ENCODE measurements at places on chromosomes 5 and 9. TPM values are rescaled to one million over a fixed set of nuclear protein-coding genes. Genes with fewer than 3 reads are reported as not detected.

PCDHB11 gene
- 9.0 TPM for total RNA-seq

DNAH5 gene
- 3.1 TPM for total RNA-seq

ANKRD55 gene
- not detected for total RNA-seq

CCL28 gene
- total RNA-seq: 3.1 TPM

LECT2 gene
- not detected for total RNA-seq

GADD45G gene
- 22.4 TPM for total RNA-seq

TLN1 gene
- total RNA-seq: 76.8 TPM

- DNase-seq: no peak
- H3K4me3 ChIP-seq: no peak overlapping the region
- H3K27me3 ChIP-seq: no peaks in the 10 kb centered on the region
- no peaks in the 10 kb centered on the region for H3K36me3 ChIP-seq
These were observed 409.7 kb downstream of the IRX1 start for GRCh38 chr5:4005335-4005734.

DNA sequence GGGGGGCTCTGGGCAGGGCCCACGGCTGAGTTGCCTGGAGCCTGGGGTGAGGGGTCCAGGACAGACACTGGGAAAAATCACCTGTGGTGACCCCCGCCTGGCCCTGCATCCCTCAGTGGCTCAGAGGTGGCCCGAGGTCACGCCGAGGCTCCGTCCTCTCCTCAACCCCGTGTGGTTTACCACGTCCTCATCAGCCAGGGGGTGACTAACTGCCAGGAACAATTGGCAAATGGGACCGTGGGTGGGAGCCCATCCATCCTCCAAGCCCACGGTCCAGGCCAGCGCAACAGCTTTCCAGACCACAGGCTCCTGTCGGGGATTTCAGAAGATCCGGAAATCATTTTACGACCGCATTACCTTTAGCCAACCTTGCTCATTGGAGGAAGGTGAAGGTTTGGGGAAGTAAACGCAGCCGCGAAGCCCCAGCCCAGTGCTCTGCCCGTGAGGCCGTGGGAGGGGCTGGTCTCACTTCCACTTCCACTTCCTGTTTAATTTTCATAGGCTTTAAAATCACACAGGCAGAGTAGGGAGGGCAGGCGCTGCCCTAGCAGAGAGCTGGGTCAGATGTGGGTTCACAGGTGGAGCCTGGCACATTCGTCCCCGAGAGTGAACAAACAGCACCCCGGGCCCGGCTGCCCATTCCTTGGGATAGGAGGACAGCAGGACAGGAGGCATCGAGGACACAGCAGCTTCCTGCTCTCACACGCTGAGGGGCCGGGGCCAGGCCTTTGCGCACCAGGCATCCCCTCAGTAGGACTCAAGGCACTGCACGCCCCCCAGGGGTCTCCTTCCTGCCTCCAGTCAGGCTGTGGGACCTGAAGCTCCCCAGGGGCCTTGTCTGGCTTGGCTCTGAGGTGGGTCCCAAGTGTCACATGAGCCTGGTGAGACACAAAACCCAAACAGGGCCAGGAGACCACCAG lies 19.8 kb upstream of the SLC9A3 start:
- H3K27ac ChIP-seq: no peak overlapping the region
- no peaks in the 10 kb centered on the region for H3K27me3 ChIP-seq
- H3K4me3 ChIP-seq: no peak overlapping the region
- no peaks in the 10 kb centered on the region for H3K36me3 ChIP-seq
- no peak for DNase-seq

- no peak overlapping the region for H3K4me3 ChIP-seq
- no peaks in the 10 kb centered on the region for H3K4me1 ChIP-seq
- H3K36me3 ChIP-seq: no peaks in the 10 kb centered on the region
- H3K27ac ChIP-seq: no peak overlapping the region
These were observed 269.6 kb upstream of the DAP start for GRCh38 chr5:11030671-11031070.

GRCh38 chr5:103207653-103208052 lies 50.9 kb upstream of the MACIR start:
- H3K4me1 ChIP-seq: no peaks in the 10 kb centered on the region
- H3K36me3 ChIP-seq: no peaks in the 10 kb centered on the region
- H3K4me3 ChIP-seq: no peak overlapping the region
- no peaks in the 10 kb centered on the region for H3K27me3 ChIP-seq
- DNase-seq: no peak

DNA sequence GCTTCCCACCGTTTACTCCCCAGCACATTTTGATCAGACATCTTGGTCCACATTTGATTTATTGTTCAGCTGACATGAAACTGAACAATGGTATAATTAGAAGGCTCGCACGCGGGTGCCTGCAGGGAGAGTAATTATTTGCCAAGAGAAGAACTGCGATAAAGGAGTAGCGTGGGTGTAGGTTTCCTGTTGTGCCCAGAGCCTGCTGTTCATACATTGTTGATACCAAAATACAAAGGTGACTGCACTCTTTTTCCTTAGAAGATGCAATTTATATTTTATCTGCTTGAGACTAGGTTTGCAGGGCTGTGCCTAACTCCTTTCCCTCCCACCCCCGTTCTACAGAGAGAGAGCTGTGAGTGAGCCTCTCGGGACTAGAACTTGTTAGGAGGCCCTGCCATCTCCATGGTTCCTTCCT lies 241.8 kb upstream of the MSX2 start:
- no peaks in the 10 kb centered on the region for H3K4me1 ChIP-seq
- no peaks in the 10 kb centered on the region for H3K27me3 ChIP-seq
- H3K4me3 ChIP-seq: no peak overlapping the region
- DNase-seq: no peak

DNA sequence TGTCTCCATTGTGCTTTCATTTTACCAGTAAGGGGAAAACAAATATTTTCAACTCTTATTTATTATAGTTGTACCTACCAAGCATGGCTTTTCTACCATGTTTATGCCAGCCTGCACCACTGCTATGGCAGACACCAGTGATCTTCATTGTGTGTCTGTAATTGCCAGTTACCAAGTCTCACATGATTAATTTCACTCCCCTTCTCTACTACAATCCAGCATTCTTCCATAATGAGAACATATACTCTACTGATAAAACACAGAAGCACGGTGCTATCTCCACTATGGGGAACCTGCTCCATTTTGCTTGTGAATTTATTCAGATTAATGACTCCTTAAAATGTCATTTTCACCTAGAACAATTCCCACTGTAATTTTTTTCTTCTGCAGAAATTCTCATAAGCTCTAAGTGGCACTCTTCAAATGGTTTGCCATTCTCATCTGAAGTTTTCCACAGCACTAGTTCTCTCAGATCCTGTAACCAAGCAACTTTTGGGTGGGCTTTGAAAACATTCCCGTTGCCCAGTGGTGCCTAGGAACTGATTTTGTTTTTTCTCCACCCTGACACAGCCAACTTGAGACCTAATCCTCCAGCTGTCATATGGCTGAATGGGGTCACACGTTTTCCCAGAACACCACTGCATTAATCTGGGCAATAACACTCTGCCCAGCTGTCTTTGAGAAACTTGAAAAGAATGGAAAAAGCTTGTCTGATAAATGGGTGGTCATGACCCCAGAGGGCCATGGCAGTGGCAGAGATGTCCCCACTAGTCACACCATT lies 222.7 kb upstream of the RASEF start:
- no peaks in the 10 kb centered on the region for H3K36me3 ChIP-seq
- no peaks in the 10 kb centered on the region for H3K27me3 ChIP-seq
- no peak overlapping the region for H3K4me3 ChIP-seq
- H3K27ac ChIP-seq: no peak overlapping the region
- DNase-seq: no peak
- peaks cover 13% of the 10 kb centered on the region for H3K4me1 ChIP-seq

GRCh38 chr5:128876569-128877382 lies 88.5 kb upstream of the SLC27A6 start:
- H3K36me3 ChIP-seq: no peaks in the 10 kb centered on the region
- H3K4me3 ChIP-seq: no peak overlapping the region

GRCh38 chr5:59061377-59061776 lies 478.5 kb downstream of the RAB3C start:
- H3K27me3 ChIP-seq: no peaks in the 10 kb centered on the region
- DNase-seq: no peak
- H3K4me3 ChIP-seq: no peak overlapping the region
- no peak overlapping the region for H3K27ac ChIP-seq

DNA sequence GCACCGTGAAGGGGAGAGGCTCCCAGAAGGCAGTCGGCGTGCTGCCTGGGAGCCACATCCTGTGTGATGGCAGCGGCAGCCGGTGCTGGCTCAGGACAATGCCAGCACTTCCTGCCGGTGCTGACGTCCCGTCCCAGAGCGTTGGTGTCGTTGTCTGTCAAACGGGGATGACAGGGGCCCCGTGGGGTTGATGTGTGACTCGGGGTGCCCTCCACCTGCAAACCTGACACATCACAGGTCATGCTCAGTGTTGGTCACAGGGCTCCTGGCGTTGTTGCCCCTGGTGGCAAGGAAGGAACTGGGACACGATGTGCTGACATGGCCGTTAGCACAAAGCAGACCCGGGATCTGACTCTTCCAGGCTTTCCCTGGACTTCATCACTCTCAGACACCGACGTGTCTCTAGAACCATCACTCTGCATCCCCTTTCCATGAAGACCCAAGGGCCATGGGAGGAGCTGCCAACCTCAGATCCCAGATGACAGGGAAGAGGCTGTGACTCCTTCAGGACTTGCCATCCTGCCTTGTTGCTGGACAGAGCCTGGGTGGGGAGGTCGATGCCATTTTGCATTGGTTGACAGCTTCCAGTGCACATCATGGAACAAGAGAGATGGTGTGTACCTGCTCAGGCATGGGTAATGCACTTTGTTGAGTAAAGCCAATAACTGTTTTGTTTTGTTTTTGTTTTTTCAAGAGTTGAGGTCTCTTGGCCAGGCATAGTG lies 21.5 kb downstream of the PLPP7 start:
- no peak overlapping the region for H3K4me3 ChIP-seq
- no peaks in the 10 kb centered on the region for H3K4me1 ChIP-seq
- DNase-seq: no peak
- no peaks in the 10 kb centered on the region for H3K27me3 ChIP-seq

DNA sequence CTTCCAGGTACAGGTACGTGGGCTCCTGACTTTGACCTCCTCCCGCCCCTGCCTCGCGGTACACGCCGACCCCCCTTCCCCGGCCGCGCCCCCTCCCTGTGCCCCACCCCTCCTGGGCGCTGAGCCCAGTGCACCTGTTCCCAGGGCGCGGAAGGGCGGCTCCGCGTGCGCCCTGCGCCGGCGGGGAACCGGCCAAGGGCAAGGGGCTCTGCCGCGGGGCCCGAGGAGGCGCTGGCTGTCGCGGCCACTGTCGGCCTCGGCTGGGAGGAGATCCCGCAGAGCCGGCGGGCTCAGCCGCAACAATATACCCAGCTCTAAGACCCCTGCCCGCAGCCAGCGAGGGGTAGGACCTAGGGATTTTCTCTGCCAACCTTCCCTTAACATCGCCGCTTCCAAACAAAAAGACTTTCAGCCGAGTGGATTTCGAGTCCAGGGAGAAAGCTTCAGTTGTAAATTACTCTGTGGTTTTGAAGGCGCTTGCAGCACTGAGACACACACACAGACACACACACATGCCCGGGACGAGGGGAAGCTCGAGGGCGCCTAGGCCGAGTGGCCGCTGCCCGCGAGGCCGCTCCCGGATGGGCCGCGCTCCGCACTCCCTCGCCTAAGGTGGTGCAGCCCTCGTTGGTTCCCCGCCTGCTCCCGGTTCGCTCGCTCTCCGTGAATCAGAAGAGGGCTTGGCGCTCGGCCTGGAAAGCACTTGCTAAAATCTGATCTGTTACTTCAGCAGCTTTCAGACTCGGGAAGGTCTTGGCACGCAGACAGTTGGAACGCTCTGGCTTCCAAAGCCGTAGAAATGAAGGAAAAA lies 1.2 kb downstream of the FGF18 start:
- peaks cover 14% of the 10 kb centered on the region for H3K4me1 ChIP-seq
- no peak overlapping the region for H3K4me3 ChIP-seq
- DNase-seq: peak; percentile 64
- H3K27ac ChIP-seq: no peak overlapping the region
- no peaks in the 10 kb centered on the region for H3K27me3 ChIP-seq

DNA sequence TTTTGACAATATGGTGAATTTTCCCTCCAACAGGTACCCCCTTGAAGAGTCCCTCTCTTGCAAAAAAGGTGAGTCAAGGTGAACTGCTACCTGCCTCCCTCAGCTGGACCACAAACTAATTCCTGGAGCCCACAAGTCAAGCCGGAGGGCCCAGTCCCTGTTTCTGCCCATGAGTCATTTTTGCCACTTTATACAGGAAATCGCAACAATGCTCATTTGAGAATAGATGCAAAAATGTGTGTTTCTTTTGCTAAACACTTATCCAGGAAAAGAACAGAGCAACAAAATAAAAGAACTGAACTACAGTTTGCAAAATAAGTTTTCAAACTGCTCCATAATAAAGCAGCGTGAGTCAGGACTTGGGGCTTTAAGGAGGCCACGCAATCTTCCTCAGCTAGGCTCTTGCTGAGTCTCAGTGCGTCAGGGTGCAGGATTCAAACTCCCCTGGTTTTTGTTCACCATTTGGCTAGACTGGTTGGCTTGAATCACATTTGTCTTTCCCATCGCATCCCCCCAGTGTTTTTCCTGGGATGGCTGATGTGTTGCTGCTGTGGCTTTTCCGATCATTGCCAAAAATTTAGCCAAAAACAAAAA lies 102.7 kb downstream of the GOLPH3 start:
- H3K4me3 ChIP-seq: no peak overlapping the region
- DNase-seq: no peak
- H3K27ac ChIP-seq: no peak overlapping the region
- H3K4me1 ChIP-seq: no peaks in the 10 kb centered on the region
- H3K27me3 ChIP-seq: no peaks in the 10 kb centered on the region

- no peaks in the 10 kb centered on the region for H3K36me3 ChIP-seq
- H3K4me3 ChIP-seq: no peak overlapping the region
- no peaks in the 10 kb centered on the region for H3K27me3 ChIP-seq
- no peaks in the 10 kb centered on the region for H3K4me1 ChIP-seq
- H3K27ac ChIP-seq: no peak overlapping the region
These were observed 1259.8 kb downstream of the PTPRD start for GRCh38 chr9:9352877-9353481.

- no peaks in the 10 kb centered on the region for H3K4me1 ChIP-seq
- no peak overlapping the region for H3K27ac ChIP-seq
- DNase-seq: no peak
- no peaks in the 10 kb centered on the region for H3K36me3 ChIP-seq
These were observed 54.6 kb downstream of the ZNF354C start for GRCh38 chr5:179114756-179115155.

GRCh38 chr5:80781356-80781755 lies 126.6 kb upstream of the DHFR start:
- H3K4me3 ChIP-seq: no peak overlapping the region
- H3K27ac ChIP-seq: no peak overlapping the region
- H3K27me3 ChIP-seq: no peaks in the 10 kb centered on the region
- H3K36me3 ChIP-seq: no peaks in the 10 kb centered on the region

GRCh38 chr9:89969156-89969675 lies 364.4 kb downstream of the GADD45G start:
- H3K27me3 ChIP-seq: no peaks in the 10 kb centered on the region
- no peak overlapping the region for H3K4me3 ChIP-seq
- H3K36me3 ChIP-seq: no peaks in the 10 kb centered on the region
- no peak for DNase-seq
- no peaks in the 10 kb centered on the region for H3K4me1 ChIP-seq

DNA sequence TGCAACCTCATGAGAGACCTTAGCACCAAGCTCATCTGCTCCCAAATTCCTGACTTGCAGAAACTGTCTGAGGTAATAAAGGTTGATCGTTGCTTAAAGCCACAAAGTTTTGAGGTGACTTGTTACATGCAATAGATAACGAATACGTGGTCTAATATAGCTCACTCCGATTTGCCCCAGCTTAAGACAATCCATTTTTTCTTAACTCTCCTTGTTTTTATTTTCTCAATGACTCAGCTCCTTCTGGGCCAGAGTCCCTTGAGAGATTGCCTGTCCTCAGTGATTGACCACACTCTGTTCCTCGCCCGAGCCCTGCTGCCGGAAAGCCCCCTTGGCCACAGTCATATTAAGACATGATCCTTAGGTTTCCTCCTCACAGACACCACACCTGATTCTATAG lies 63.7 kb upstream of the FANCC start:
- no peak overlapping the region for H3K4me3 ChIP-seq
- no peaks in the 10 kb centered on the region for H3K36me3 ChIP-seq
- no peak overlapping the region for H3K27ac ChIP-seq
- H3K27me3 ChIP-seq: no peaks in the 10 kb centered on the region
- no peaks in the 10 kb centered on the region for H3K4me1 ChIP-seq
- DNase-seq: no peak
